ENCODE measurements at places on chromosomes 5 and 9. TPM values are rescaled to one million over a fixed set of nuclear protein-coding genes. Genes with fewer than 3 reads are reported as not detected.

PCDHA6 gene
- total RNA-seq: 0.50 TPM

SPINK6 gene
- not detected for total RNA-seq

IFNK gene
- not detected for total RNA-seq

PCDH1 gene
- 0.33 TPM for total RNA-seq

SLC1A3 gene
- total RNA-seq: 8.3 TPM

ZBTB34 gene
- total RNA-seq: 10.0 TPM

C5orf52 gene
- not detected for total RNA-seq

EGFLAM gene
- total RNA-seq: 3.0 TPM

OR1Q1 gene
- total RNA-seq: not detected

PHF2 gene
- total RNA-seq: 17.0 TPM
